ENCODE measurements at places on chromosomes 3 and 15. TPM values are rescaled to one million over a fixed set of nuclear protein-coding genes. Genes with fewer than 3 reads are reported as not detected.
A peak's percentile ranks its signal among the peaks of the same experiment; 100 is the strongest.

Gene GOLGA6B
- polyA plus RNA-seq, result 0.32 TPM

Gene CISH
- 6.4 TPM for polyA plus RNA-seq

Gene CSPG4
- 12.1 TPM for polyA plus RNA-seq

Gene ZNF660
- polyA plus RNA-seq, result 5.5 TPM

Gene CX3CR1
- 1.4 TPM for polyA plus RNA-seq

Gene CEP70
- 49.8 TPM for polyA plus RNA-seq

Gene POLQ
- 2.8 TPM for polyA plus RNA-seq

Gene MCF2L2
- 7.1 TPM for polyA plus RNA-seq

Gene BFSP2
- polyA plus RNA-seq, result not detected

Gene SLC12A6
- 12.0 TPM for polyA plus RNA-seq

Gene CNTN3
- polyA plus RNA-seq, result 0.39 TPM

Gene COL8A1
- polyA plus RNA-seq, result 5.1 TPM

Gene SLC30A4
- 2.3 TPM for polyA plus RNA-seq

Gene MGLL
- polyA plus RNA-seq, result 1.0 TPM

DNA sequence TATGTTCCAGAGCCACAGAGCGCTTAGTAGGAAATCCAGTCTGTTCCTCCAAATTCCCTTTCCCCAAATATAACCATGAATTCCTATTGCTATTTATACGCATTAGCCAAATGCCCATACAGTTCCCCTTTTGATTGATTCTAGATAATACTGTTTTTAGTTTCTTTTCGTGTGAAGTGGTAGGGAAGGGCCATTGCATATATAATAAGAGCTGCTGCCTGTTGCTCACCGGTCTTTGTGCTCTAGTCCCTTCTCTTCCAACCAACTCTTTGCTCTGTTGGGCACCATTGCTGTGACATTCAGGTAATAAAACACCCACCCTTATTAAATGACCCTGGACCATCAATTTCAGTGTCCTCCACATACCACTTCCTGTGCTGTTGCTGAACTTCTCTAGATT, 379.9 kb upstream of the KCNMB2 start:
- no peak overlapping the region for H3K4me3 ChIP-seq
- no peak for DNase-seq
- no peak overlapping the region for H3K27ac ChIP-seq
- no peaks in the 10 kb centered on the region for H3K36me3 ChIP-seq

DNA sequence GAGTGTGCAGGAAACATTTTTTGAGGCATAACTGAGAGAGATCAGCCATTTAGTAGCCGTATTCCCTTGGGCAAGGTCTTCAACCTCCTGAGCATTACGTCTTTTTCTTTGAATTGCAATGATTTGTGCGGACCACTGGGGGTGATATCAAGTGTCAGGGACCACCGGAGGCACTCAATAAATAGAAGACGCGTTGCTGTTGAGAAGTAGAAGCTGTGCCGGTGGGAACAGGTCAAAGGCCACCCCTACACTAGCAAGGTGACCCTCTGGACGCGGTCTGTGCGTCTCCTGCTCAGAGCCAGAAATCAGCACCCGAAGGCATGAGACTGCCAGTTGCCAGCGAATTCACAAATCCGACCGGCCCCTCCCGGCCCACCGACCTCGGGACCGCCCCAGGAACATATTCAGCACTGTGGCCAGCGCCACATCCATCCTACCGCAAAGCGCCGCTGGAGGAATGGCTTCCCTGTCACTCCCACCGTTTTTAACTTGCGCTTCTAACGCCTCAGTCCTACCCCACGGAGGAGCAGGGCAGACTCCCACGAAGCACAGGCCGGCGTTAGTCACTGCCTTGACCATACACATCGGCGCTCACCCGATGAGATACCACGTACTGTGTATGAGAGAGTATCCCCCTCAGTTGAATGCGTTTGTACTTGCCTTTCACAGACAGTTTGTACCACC, 1.4 kb upstream of the GHSR start:
- peaks cover 88% of the 10 kb centered on the region for H3K27me3 ChIP-seq
- H3K4me3 ChIP-seq, result no peak overlapping the region
- no peak overlapping the region for H3K27ac ChIP-seq
- H3K4me1 ChIP-seq, result no peaks in the 10 kb centered on the region

DNA sequence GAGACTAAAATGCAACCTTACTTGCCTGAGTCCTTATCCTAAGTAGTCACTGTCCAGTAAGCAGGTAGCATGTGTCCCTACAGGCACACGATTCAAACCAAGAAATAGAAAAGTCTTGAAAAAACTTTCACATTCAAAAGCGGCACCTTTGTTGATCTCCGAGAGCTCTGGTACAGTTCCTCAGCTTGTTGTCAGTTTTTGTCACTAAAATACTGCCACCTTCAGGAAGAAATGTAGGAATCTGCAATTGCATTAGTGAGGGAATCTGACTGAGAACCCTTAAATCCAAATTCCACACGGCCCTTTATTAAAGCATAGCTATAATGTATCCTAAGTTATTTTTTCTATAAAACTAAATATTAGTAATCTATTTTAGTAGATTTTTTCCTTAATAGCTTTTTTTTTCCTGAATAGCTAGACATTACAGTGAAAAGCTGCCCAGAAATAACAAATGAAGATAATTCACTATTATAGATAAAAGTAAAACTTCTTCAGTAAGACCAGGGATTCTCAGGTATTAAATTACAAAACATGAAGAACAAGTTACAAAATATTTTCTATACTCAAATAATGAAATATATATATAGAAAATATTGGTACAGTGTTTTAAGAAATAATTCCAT, 44.0 kb downstream of the CCDC54 start:
- no peaks in the 10 kb centered on the region for H3K27me3 ChIP-seq
- H3K36me3 ChIP-seq, result no peaks in the 10 kb centered on the region
- peak; percentile 72 for DNase-seq
- H3K27ac ChIP-seq, result no peak overlapping the region
- H3K4me1 ChIP-seq, result peaks cover 1% of the 10 kb centered on the region

DNA sequence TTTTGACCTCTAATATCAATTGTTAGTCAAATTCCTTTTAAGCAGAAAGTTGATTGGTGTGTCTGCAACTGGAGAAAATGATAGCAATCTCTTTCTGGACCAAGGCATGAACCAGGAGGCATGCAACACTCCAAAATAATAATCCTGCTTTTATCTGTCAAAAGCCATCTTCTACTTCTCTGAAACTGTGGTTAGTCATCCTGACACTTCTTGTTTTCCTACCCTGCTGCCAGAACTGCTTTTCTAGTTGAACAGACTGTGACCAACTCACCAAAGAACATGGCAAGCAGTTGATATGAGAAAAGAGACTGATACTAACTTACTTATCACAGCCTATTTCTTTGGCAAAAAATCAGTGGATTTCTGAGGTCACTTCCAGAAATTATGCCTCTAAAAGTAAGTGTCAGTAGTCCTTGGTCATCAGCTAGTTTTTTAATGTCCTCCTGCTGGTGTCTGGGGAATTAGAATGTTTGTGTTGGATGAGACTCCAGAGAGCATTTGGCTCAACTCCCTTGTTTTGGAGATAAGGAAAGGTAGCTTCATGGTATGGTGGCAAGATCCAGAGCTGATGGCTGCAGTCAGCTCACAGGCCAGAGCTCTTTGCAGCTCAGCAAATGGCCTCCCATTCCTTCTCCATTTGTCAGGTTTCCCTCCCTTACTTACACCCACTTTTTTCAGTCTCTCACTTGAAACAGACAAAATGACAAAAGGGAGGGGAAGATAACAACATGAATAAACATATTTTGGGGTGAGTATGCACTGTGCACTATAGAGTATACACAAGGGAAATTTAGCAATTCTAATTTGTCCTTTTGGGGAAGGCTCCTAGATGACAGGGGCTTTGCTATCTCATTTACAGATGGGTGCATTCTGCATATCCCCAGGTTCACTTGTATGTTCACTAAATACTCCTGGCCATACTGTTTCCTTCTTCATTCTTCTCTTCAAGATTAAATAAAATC, 7.0 kb downstream of the CRYGS start:
- H3K27me3 ChIP-seq, result no peaks in the 10 kb centered on the region
- no peak overlapping the region for H3K4me3 ChIP-seq
- H3K27ac ChIP-seq, result no peak overlapping the region
- peaks cover 6% of the 10 kb centered on the region for H3K4me1 ChIP-seq
- DNase-seq, result peak; percentile 23

GRCh38 chr3:72123908-72124441, 339.0 kb upstream of the PROK2 start:
- H3K4me3 ChIP-seq, result no peak overlapping the region
- H3K27ac ChIP-seq, result no peak overlapping the region
- H3K4me1 ChIP-seq, result peaks cover 6% of the 10 kb centered on the region
- peak; percentile 88 for DNase-seq

GRCh38 chr15:63016234-63016633, 26.3 kb upstream of the TPM1 start:
- no peaks in the 10 kb centered on the region for H3K27me3 ChIP-seq
- no peaks in the 10 kb centered on the region for H3K36me3 ChIP-seq
- H3K4me1 ChIP-seq, result peaks cover 24% of the 10 kb centered on the region
- no peak for DNase-seq
- no peak overlapping the region for H3K27ac ChIP-seq
- H3K4me3 ChIP-seq, result no peak overlapping the region

- no peak overlapping the region for H3K27ac ChIP-seq
- peaks cover 30% of the 10 kb centered on the region for H3K4me1 ChIP-seq
- H3K4me3 ChIP-seq, result no peak overlapping the region
- no peaks in the 10 kb centered on the region for H3K27me3 ChIP-seq
- H3K36me3 ChIP-seq, result no peaks in the 10 kb centered on the region
These were observed 68.0 kb downstream of the PDZRN3 start for GRCh38 chr3:73556520-73557372.

- no peak for DNase-seq
- no peak overlapping the region for H3K4me3 ChIP-seq
- H3K27me3 ChIP-seq, result no peaks in the 10 kb centered on the region
- H3K27ac ChIP-seq, result no peak overlapping the region
- peaks cover 5% of the 10 kb centered on the region for H3K4me1 ChIP-seq
- H3K36me3 ChIP-seq, result no peaks in the 10 kb centered on the region
These were observed 42.9 kb upstream of the NEO1 start for GRCh38 chr15:73009066-73010056.

DNA sequence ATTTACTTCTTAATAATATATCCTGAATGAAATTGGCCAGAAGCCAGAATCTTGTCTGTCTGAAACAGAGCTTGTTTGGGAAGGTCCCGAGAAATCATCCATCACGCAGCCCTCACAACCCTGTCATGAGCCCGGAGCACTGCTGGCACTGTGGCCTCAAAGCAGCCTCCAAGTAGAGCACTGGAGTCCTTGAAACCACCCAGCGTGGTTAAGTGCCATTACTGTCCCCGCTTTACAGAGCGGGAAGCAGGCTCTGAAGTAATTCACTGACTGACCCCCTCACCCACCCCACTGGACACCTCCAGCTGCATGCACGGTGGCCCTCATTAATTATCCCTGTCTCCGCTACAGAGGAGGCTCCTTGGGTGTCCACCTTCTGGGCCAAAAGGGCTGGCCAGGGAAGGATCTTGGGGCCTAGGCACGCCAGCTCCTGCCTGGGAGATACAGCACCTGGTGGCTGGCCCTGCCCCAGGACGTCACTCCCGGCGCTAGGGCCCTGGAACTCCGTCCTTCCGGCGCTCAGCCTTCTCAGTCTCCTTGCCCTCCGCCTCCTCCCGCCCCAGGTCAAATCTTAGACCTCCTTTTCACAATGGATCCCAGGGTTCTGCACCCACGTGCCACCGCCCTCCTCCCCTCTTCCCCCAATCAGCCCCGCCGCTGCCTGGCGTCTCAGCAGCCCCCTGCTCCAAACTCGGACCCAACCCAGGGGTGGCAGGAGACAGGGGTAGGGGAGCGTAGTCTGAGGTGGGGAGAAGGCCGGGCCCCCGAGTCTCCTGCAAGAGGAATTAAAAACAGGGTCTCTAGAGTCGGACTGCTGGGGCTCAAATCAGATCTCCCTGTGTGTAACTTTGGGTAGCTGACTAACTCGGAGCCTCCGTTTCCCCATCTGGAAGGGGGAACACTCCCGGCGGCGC, 1.1 kb downstream of the TKT start:
- H3K4me1 ChIP-seq, result peaks cover 8% of the 10 kb centered on the region
- no peaks in the 10 kb centered on the region for H3K27me3 ChIP-seq
- DNase-seq, result peak; percentile 64
- H3K4me3 ChIP-seq, result peak overlapping the region; percentile 73
- no peaks in the 10 kb centered on the region for H3K36me3 ChIP-seq
- peak overlapping the region; percentile 41 for H3K27ac ChIP-seq

GRCh38 chr3:183254487-183255347, 1.7 kb downstream of the B3GNT5 start:
- H3K27me3 ChIP-seq, result peaks cover 46% of the 10 kb centered on the region
- peak overlapping the region; percentile 56 for H3K4me3 ChIP-seq
- H3K27ac ChIP-seq, result no peak overlapping the region
- no peaks in the 10 kb centered on the region for H3K36me3 ChIP-seq
- H3K4me1 ChIP-seq, result no peaks in the 10 kb centered on the region
- no peak for DNase-seq
